ENCODE measurements at places on chromosomes 5 and 9.

DNA sequence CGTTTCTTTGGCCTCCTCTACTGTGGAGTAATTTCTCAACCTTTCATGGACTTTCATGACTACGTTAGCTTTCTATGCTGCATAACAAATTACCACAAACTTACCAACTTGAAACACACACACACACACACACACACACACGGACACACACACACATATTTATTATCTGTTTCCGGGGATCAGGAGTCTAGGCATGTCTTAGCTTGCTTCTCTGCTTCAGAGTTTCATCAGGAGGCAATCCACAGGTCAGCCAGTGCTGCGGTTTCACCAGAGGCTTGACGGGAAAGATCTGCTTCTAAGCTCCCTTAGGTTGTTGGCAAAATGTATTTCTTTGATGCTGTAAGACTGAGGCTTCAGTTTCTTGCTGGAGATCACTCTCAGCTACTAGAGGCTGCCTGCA, 59.0 kb upstream of the C9orf72 start:
- no peak for DNase-seq

- no peak for DNase-seq
Measured at GRCh38 chr5:143207058-143207457, 196.4 kb downstream of the NR3C1 start.

GRCh38 chr5:73709536-73710129, 83.6 kb downstream of the ARHGEF28 start:
- DNase-seq, result peak; percentile 51

DNA sequence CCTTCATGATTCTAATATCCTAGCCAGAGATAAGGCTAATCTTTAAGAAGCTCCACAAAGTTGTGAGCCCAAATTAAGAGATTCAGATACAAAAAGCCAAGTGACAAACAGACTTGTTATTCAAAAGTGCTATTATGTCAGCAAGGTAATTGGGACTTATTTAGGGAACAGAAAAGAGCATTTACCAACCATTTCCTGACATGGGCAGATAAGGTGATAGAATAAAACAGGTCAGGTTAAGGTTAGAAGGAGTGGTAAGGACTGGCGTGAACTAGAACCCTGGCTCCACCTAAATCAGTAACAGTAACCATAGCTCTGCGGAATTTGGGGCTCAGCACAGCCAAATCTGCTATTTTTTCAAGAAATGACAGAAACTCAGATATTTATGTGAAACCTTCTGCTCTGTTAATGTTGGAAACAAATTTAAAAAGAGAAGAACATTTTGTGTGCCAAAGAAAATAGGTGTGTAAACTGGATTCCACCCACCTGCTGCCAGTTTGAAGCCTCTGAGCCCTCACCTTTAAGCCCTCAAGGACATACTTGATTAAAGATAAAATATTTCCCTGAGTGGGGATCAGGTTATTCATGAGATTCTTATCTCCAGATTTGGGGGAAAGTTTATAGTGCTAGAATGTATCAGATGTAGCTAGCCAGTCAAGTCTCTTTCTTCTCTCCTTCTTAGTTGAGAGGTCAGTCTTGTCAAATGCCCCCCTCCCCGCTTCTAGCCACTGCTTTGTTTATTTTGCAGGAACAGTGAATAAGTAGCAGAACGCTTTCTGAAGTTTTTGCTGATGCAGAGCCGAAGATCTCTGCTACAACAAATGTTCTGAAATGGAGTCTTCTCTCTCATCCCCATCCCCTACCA, 10.2 kb upstream of the ERMP1 start:
- DNase-seq, result no peak

DNA sequence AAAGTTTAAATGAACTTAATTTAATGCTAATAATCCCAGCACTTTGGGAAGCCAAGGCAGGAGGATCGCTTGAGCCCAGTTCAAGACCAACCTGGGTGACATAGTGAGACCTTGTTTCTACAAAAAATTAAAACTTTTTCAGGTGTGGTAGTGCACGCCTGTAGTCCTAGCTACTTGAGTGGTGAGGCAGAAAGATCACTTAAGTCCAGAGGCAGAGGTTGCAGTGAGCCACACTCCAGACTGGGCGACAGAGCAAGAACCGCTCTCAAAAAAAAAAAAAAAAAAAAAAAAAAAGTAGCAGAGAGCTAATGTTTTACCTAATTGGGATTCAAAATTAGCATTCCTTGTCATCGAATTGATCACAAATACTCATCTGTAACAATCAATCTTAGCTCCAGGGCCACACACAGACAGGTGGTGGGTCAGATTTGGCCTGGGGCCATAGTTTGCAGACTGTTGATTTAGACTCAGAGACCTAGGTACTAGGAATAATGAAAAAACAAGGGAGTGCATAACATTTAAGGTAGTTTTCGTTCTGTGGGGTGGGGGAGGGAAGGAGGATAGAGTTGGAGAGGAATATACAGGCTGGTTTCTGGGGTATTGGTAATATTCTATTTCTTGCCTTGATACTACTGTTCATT, 21.4 kb downstream of the HSDL2 start:
- DNase-seq, result no peak

DNA sequence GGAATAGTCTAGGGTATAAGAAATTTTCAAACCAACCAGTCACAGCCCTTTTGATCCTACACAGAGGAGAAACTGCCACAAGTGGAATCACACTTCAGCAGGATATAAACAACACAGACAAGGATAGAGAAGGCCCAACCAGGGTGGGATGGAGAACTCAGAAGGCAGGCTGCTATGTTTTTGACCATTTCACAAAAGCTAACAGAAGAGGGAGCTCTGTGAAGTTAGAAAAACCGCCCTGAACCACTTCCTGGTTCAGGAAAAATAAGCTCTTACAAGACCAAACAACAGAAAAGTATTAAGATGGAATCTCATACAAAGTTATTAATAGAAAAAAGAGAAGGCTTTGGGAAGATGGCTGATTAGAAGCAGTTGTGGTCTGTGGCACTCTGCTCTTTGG, 960 bp upstream of the IFNB1 start:
- no peak for DNase-seq

DNA sequence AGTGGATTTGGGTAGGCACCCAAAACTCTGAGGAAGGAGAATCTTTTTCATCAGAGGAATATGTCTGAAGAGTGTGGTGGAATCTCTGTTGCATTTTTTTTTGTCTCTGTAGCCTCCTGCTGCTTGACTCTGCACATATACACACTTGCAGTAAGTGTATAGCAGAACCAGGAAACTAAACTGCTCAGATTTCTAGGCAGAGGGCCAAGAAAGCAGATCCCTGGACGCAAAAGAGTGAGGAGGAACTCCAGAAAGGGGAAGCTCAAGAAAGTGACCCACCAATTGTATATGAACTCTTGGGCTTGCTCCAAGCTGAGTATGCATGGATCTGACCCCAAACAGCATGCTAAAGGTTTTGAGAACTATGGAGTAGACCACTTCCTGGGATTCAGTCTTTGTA, 181.8 kb downstream of the GADD45G start:
- DNase-seq, result peak; percentile 30

- DNase-seq, result peak; percentile 50
Measured at GRCh38 chr5:160390787-160391696, 8.8 kb downstream of the FAM200C start.

DNA sequence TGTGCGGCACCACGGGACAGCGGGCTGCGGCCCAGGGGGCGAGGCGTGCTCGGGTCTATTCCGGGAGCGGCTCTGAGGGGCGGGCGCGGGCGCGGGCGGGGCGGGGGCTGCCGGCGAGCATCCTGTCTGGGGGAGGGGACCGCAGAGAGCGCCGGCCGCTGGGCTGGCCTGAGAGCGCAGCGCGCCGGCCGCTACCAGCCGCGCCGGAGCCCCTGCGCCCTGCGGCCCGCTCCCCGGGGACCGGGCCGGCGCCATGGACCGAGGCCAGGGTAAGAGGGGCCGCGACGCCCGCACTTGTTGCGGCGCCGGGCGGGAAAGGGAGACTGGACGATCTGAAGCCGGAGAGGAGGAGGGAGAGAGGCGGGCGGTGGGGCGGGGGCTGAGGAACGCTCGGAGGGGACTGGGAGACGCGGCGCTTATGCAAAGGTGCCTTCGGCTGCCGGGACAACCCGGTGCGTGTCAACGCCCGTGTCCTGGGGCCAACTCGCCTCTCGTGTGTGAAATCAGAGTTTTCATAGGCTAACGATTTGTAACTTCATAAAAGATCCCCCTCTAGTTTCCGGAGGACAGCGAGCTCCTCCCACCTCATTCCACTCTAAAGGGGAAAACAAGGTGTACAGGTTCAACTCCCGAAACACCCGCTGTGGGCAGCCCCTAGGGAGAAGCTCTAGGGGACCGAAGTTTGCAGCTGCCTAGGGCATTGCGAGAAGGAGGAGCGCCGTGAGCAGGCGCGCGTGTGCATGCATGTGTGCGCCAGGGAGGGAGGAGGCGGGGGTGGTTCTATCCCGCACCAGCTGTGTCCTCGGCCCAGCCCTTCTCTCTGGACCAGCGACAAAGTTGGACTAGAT, at the start of gene AFAP1L1:
Gene AFAP1L1 (plus strand): TSS at position 144 of the 848 bp plus-strand sequence. CDS start 110 bp downstream, at position 254.
- DNase-seq, result peak; percentile 42

DNA sequence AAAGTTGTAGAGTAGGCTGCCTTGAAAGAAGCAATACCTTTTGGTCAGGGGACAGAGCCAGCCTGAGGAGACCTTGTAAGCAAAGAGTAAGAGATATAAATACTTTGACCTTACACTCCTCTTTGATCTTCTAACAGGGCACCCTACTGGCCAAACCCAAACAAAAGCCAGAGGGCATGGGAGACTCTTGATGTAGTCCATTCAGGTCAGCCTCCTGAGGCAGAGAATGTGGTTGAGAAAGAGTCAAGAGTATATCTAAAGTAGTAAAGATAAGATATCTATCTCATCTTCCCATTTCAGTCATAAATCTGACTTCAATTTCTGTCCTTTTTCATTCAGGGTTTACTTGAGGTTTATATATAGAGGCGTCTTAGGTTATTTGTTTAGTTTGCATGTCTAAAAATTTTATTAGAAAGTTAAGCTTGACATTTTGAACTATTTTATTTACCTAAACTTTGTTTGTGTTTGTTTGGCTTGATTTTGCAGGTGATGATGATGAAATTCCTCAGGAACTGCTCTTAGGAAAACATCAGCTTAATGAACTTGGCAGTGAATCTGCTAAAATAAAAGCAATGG, 125.7 kb downstream of the NIPBL start:
- no peak for DNase-seq

DNA sequence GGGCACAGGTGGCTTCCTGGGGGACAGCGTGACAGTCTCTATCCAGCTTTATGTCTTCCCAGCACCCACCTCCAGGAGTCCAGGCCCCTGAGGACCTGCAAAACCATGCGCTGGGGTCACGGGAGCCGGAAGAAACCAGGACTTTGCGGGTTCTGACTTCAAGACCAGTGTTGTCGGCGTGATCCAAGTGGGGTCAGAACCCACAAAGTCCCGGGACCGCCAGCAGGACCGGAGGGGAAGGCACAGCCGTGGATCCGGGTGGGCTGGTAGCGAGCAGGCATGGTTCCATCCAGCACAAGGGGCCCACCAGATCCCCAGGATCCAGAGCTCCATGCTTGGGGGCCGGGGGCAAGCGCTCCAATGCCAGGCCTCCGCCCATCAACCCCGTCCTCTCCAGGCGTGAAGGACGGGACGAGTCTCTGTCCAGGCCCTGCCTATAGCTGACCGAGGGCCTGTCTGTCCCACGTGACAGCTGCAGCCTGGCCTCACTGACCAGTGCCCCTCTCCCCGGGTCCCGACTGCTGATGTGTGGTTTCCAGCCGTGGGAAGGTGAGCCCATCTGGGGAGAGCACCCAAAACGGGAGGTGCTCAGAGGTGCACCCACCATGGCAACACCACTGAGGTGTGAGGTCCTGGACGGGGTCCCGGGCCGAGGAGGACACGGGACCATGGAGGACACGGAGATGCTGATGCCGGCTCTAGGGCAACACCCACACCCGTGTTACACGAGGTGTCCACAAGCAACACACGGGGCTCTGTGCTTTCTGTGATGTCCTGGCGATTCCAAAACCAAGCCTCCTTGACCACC, 48.9 kb downstream of the SLC12A7 start:
- DNase-seq, result no peak

- no peak for DNase-seq
Measured at GRCh38 chr5:6159832-6160430, 218.4 kb downstream of the MED10 start.

GRCh38 chr5:135443161-135443960, 3.8 kb downstream of the DCANP1 start:
- peak; percentile 30 for DNase-seq

DNA sequence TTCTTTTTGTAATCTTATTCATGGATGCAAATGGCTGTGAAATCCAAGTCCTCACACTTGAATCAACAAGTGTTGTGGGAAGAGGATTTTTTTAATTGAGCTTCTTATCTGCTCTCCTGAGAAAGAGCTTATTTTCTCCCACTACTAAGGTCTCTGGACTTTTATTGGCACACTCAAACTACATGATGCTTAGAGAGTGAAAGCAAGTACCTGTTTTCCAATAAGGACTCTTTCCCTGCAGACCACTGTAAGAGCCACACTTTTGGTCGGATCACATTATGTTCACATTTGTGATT, 546.4 kb upstream of the ARRDC3 start:
- no peak for DNase-seq

- DNase-seq, result no peak
Measured at GRCh38 chr5:130743092-130743491, 422.0 kb downstream of the HINT1 start.

GRCh38 chr9:17116400-17116837, 18.4 kb upstream of the CNTLN start:
- peak; percentile 33 for DNase-seq

GRCh38 chr5:132253008-132253441, 4.5 kb upstream of the PDLIM4 start:
- DNase-seq, result no peak

DNA sequence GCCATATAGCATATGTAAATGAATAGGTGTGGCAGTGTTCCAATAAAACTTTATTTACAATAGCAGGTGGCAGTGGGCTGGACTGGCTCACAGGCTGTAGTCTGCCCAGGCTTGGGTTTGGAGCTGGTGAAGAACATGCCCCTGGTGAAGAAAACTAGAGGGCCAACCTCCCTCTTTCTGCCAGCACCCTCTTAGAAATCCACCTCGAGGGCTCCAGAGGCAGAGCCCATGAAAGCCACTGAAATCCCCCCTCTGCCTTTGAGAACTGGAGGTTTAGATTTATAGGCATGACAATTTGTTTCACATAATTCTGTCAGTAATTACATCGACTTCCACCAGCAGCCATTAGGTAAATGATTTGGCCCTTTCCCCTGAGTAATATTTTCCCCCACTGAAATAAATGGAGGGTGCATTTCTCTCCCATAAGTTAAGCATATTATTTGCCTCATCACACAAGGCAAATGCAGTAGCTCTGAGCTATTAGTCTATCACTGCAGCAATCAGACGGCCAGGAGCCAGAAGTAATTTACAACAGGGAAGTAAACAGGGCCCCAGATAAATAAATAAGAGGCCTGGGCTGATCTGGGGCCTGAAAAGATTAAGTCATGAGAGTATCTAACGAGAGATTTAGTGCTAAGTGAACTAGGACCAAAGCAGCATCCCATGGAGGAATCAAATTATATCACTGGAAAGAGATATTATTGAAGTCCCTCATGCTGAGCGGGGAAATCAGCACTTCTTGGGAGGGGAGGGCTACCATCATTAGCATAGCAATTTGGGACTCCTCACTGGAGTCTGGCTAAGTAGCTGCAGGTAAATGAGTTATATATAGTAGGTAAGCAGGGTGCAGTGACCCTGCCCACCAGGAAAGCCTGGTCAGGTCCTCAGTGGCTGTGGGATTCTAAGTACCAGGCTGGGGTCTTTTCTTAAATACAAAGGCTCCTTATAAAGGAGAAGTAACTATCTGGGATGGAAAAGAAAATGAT, 123.9 kb downstream of the SLIT3 start:
- no peak for DNase-seq

- peak; percentile 65 for DNase-seq
Measured at GRCh38 chr9:34437006-34437925, 21.1 kb downstream of the FAM219A start.

All from fibroblast of lung (primary cell).